ENCODE measurements at places on chromosomes 2 and 18.

DNA sequence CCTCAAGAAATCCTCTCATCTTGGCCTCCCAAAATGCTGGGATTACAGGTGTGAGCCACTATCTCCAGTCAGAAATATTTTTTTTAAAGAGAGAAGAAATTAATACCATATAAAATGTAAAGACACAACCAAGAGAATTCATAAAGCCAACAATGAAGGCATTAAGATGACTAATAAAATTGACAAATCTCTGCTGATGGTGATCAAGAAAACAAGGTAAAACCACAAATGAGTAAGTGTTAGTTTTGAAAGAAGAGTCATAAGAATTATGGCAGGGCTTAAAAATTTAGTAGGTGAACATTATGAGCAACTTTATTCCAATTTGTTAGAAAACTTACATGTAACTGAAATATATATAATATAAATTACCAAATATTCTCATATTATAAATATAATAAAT lies 752.8 kb upstream of the CELF4 start:
- no peak for DNase-seq

- no peak for DNase-seq
These were observed 825.8 kb upstream of the FANCL start for GRCh38 chr2:59066787-59067399.

- DNase-seq: no peak
These were observed 331.9 kb downstream of the CDH19 start for GRCh38 chr18:66271962-66272361.

- DNase-seq: no peak
These were observed 58.1 kb downstream of the ASB1 start for GRCh38 chr2:238484522-238485452.

- no peak for DNase-seq
These were observed 70.1 kb downstream of the EDAR start for GRCh38 chr2:108918941-108919341.

- no peak for DNase-seq
These were observed 492.3 kb upstream of the TMEFF2 start for GRCh38 chr2:192687015-192687414.

GRCh38 chr18:37395631-37396030 lies 170.0 kb downstream of the CELF4 start:
- no peak for DNase-seq

- DNase-seq: no peak
These were observed 231.5 kb downstream of the SRBD1 start for GRCh38 chr2:45379399-45380087.

GRCh38 chr2:30714811-30715709 lies 92.2 kb downstream of the CAPN13 start:
- DNase-seq: no peak

GRCh38 chr18:34031810-34032209 lies 192.9 kb downstream of the NOL4 start:
- DNase-seq: no peak

DNA sequence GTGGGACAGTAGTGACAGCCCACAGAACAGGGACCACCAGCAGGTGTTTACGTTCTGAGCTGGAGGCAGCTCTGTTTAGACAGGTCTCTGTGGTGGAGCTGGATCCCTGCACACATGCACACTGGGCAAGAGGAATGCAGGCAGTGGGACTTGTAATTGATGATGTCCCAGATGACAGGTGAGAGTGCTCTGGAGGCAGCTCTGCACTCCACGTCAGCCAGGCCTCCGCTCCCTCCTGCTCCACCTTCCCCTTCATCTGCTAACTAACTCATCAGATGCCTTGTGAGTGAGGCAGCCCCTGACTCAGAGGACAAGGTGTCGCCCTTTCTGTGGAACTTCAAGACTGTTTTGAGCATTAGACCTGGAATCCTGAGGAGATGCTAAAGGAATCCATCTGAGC lies 53.2 kb downstream of the SH3YL1 start:
- no peak for DNase-seq

DNA sequence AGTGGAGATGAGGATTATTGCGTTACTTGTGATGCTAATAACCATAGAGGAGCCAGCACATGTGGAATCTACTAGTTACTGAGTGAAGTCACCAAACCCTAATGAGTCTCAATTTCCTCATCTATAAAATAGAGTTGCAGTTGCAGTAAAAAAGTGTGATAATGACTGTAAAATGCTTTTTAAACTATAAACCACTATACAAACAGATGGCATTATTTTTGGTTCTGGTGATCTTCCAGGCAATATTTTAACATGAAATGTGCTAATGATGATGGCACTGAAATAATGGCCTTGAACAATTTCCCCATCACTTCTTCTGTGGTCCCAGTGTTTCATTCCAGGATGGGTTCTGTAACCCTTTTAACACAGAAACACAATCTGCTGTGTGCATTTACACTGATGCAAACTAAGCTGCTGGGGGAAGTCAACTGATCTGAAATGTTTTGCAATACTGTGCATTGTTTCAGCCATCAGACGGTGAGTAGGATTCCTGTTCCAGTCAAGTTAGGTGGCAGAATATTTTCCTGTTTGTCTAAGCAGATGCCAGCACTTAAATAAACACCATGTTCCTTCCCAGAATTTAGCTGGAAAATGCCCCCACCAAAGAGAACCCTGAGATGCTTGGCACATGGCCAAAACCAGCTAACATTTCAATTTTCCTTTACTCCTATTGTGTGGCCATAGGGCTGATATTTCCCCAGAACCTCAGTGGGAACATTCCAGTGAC lies 52.6 kb downstream of the TACR1 start:
- DNase-seq: no peak
